ENCODE measurements at places on chromosomes 3 and 15.

- no peak for DNase-seq
Measured at GRCh38 chr15:76942331-76942730, 10.8 kb downstream of the RCN2 start.

DNA sequence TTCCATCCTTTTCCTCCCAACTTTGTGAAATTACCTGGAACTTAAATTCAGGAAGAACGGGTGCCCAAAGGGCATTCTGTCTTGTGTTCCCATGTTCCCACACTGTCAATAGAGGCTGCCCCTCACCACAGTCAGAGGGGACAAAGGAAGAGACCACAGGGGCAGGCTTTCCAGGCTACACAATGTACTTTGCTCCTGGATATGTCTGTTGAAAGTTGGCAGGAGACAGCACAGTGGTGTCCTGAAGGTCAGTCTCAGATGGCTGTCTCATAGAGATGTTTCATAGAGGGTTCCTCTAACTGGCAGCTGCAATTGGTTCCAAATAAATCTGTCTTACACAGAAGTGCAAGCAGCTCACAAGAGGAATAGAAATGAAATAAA, 107.8 kb upstream of the TGFBR2 start:
- no peak for DNase-seq

DNA sequence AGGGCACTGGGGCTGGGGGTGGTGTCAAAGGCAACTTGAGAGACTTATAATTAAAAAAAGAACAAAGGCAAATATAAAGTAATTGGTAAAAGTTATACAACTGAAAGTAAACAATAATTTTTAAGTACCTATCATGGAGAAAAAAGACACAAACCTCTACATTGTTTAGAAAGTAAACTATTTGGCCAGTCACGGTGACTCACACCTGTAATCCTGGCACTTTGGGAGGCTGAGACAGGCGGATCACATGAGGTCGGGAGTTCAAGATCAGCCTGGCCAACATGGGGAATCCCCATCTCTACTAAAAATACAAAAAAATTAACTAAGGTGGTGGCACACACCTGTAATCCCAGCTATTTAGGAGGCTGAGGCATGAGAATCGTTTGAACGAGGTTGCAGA, 25.8 kb downstream of the RPSA start:
- DNase-seq = no peak

DNA sequence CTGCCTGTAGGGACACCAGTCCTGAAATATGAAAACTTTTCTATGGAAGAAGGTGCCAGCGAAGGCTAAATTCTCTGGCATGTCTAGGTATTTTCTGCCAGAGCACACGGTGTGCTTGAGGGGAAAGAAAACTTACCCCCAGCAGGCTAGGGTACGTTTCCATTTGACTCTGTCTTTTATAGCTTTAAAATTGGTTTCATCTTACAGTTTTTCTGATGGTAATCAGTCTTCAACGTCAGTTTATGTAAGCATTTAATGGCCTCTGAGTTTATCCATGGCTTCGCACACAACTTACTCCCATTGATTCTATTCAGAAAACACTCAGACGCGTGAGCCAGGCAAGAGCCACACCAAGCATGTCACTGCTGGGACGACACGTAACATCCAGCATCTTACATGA, 249.7 kb downstream of the ADAMTS17 start:
- DNase-seq = no peak

DNA sequence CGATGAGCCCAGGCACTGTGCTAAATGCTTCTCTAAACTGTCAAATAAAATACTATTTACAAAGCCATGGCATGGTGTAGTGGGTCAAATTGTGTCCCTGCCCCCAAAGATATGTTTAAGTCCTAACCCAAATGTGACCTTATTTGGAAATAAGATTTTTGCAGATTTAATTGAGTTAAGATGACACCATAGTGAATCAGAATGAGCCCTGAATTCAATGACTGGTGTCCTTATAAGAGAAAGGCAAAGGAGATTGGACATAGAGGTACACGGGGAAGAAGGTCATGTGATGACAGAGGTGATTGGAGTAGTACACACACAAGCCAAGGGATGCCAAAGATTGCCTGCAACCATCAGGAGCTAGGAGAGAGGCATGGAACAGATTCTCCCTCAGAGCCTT, 121.6 kb upstream of the VEPH1 start:
- no peak for DNase-seq

DNA sequence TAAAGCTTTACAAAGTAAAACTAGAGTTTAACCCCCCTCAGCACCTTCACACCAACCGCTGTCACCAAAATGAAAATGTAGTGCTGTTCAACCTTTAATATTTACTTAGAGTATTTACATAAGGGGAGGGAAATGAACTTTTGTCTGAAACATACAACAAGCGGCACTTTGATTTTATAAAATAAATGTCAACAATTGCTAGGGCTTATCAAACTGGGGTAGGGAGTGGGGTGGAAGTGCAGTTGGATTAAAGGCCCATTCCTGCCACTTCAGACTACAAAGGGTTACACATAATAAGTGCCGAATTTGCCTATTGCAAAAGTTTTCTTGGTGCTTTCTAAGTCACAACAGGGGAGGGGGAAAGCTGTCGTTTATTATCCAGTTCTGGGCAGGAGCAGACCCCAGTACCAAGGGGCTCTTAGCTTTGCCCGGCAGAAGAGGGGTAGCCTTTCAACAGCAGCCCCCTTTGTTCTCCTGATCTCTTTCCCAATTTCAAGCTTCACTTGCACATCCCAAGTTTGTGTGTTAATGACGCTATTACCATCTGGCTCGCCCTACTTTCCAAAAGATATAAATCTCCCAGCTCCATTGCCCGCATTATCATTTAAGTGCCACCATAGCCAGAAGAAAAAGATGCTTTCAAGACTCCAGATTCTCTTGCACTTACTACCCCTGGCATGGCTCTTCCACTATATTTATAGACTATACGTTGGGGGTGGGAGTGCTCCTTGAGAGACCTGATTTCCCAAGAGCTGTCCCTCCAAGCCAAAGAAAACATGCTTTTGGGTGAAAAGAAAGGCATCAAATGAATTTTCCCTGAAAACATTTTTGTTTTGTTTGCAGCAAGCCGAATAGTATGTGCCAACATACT, 17.0 kb downstream of the SOX2 start:
- DNase-seq = no peak

DNA sequence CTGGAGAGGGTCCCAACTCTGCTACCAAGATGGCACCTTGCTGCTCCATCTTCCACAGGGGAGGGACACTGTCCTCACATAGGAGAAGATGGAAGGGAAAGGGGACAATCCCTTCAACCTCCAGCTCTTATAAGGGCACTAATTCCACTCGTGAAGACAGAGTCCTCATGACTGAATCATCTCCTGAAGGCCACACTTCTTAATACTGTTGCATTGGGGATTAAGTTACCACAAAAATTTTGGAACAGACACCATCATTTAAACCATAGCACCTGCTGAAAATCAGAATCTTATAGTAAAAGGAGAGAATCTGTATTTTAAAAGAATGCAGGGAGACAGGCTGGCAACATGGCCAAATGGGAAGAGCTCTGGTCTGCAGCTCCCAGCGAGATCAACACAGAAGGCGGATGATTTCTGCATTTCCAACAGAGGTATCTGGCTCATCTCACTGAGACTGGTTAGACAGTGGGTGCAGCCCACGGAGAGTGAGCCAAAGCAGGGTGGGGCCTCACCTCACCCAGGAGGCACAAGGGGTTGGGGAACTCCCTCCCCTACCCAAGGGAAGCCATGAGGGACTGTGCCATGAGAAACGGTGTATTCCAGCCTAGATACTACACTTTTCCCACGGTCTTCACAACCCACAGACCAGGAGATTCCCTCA, 69.4 kb upstream of the LIPC start:
- DNase-seq = no peak

DNA sequence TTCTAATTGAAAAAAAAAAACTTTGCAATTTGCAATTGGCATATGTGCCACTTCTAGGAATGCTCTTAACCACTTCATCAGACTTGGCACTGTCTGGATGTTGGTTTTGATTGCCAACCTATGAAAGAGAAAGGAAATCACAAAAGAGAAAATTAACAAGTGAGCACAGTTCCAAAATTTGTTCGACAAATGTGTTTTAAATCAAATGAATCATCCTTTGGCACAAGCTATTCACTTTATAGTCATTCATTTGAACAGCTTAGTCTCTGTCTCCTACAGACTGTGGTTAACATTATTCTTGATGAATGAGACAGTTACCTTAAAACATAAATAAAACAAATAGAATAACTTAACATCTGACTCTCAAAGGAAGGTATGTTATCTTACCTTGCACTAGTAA, 265.0 kb downstream of the EPHA3 start:
- DNase-seq = no peak

DNA sequence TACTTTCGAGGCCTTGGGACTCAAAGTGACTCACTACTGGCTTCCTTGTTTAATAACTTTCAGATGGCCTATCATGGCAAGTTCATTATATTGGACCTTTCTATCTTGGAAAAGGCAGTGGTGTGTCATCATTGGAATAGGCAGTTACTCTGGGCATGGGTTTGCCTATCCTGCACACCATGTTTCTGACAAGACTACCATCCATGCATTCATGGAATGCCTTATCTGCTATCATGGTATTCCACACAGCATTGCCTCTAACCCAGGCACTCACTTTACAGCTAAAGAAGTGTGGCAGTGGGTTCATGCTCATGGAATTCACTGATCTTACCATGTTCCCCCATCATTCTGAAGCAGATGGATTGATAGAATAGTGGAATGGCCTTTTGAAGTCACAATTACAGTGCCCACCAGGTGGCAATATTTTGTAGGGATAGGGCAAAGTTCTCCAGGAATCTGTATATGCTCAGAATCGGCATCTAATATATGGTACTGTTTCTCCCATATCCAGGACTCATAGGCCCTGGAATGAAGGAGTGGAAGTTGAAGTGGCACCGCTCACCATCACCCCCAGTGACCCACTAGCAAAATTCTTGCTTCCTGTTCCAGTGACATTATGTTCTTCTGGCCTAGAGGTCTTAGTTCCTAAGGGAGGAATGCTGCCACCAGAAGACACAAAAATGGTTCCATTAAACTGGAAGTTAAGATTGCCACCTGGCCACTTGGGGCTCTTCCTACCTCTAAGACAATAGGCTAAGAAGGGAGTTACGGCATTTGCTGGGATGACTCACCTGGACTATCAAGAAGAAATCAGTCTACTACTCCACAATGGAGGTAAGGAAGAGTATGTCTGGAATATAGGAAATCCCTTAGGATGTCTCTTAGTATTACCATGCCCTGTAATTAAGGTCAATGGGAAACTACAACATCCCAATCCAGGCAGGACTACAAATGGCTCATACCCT, 1161.4 kb downstream of the SI start:
- no peak for DNase-seq

- no peak for DNase-seq
Measured at GRCh38 chr3:30760040-30760695, 134.3 kb downstream of the GADL1 start.

- DNase-seq = no peak
Measured at GRCh38 chr3:94654096-94654495, 591.2 kb downstream of the NSUN3 start.

DNA sequence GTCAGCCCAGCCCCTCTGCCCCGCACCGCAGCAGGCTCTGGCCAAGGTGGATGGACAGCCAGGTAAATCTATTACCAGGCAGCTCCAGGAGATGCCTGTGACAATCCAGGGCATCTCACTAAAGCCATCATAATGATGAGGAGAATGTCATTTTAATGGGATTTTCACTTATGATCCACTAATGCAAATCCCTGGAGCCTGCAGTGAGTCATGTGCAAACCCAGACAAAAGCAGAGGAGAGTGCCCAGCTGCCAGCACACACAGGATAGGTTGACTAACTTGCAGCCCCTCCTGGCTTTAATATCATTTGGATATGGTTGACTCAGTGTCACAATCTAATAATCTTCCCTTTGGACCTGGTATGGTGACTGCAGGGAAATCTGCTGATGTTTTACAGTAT, 206.9 kb upstream of the TRIM42 start:
- no peak for DNase-seq

- DNase-seq = no peak
Measured at GRCh38 chr3:37489355-37489754, 315.0 kb upstream of the LRRFIP2 start.

GRCh38 chr3:66199089-66199473, 21.7 kb upstream of the SLC25A26 start:
- DNase-seq = no peak

GRCh38 chr15:75436881-75437280, 14.6 kb downstream of the SIN3A start:
- DNase-seq = no peak

GRCh38 chr3:106103383-106103782, 234.6 kb upstream of the CBLB start:
- no peak for DNase-seq

- DNase-seq = no peak
Measured at GRCh38 chr3:55006244-55006676, 78.4 kb upstream of the LRTM1 start.

GRCh38 chr3:169090559-169090958, 573.0 kb downstream of the MECOM start:
- no peak for DNase-seq

GRCh38 chr15:77418391-77418965, 1.4 kb downstream of the PEAK1 start:
- DNase-seq = no peak

GRCh38 chr15:86865920-86866319, 786.2 kb downstream of the AGBL1 start:
- no peak for DNase-seq

- DNase-seq = no peak
Measured at GRCh38 chr3:94004301-94004910, 24.0 kb downstream of the STX19 start.

DNA sequence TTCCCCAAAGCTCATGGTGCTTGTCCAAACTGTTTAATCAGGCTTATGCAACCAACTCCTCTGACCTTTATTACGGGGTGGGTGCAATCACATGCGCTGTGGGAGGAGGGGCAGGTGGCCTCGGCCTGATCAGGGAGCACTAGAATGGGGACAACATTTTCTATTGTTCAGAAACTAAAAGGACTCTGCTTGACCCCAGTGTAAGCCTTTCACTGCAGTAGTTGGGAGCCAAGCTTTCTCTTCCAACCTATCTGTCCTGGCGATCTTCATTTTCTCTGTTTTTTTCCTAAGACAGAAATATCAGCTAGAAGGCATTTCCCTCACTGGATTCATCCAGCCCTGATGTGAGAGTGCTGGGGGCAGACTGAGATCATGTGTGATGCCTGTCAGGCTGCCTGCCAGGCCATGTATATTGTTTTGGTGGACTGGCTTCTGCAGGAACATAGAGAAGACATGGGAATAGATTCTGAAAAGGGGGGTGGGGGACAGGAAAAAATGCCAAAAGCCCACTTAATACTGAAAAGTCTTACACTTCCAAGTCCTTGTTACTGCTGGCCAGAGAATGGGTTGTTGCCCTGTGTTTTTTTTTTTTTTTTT, 627.0 kb upstream of the TBL1XR1 start:
- no peak for DNase-seq

DNA sequence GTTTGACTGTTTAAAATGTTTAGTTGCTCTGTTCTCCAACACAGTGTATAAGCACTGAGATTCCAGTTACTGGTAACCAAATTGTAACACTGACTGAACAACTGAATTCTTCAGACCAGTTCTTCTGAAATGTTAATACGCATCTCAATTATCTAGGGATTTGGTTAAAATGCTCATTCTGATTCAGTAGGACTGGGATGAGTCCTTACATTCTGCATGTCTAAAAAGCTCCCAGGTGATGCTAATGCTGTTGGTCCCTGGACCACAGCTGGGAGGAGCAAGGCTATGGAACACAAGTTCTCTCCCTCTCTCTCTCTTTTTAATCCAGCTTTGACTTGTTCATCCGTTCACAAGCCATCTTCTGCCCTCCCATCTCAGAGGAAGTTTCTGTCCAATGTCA, 380.3 kb downstream of the MAGI1 start:
- DNase-seq = no peak

- no peak for DNase-seq
Measured at GRCh38 chr3:78050276-78051065, 1010.6 kb downstream of the ROBO2 start.
